ENCODE measurements at places on chromosomes 6 and 20. TPM values are rescaled to one million over a fixed set of nuclear protein-coding genes. Genes with fewer than 3 reads are reported as not detected.

Gene ID4
- total RNA-seq = 2.8 TPM

Gene PPP1R3G
- 1.8 TPM for total RNA-seq

Gene PROCR
- total RNA-seq = 61.3 TPM

Gene SIRPA
- total RNA-seq = 6.8 TPM

Gene ZBP1
- total RNA-seq = not detected

Gene HLA-DQB1
- not detected for total RNA-seq

Gene LST1
- not detected for total RNA-seq

Gene F13A1
- 0.13 TPM for total RNA-seq

- DNase-seq = no peak
Observed at GRCh38 chr6:42255050-42255449, 37.4 kb upstream of the MRPS10 start.

GRCh38 chr6:117573006-117573680, 29.2 kb downstream of the GOPC start:
- DNase-seq = peak; percentile 73

DNA sequence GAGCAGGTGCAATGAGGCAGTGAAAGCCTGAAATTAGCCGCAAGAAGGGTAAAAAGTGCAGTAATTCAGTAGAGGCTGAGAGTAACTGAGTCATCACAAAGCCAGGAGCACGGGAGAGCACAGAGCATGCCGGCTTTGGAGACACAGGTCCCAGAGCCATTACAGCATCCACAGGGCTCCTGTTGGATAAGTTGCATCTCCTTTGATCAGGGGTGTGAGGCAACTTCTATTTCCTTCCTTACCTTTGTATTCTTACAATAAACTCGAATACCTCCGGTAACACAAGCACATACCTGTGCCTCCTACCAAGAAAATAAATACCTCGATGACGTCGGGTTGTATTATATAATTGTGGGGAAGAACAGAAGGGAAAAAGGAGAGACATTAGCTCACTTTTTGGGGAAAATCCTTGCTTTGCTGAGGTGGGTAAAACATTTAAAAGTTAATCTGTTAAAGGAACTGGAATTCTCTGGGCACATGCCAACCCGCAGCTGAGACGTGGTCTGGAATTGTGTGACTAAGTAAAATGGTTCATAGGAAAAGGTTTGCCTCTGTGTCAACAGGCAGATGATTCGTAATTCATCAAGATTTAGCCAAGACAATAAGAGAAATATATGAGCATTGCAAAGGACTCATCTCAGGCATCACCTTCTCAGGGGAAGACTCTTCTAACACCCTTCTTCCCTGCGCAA, 360.7 kb upstream of the ZFP64 start:
- peak; percentile 88 for DNase-seq

DNA sequence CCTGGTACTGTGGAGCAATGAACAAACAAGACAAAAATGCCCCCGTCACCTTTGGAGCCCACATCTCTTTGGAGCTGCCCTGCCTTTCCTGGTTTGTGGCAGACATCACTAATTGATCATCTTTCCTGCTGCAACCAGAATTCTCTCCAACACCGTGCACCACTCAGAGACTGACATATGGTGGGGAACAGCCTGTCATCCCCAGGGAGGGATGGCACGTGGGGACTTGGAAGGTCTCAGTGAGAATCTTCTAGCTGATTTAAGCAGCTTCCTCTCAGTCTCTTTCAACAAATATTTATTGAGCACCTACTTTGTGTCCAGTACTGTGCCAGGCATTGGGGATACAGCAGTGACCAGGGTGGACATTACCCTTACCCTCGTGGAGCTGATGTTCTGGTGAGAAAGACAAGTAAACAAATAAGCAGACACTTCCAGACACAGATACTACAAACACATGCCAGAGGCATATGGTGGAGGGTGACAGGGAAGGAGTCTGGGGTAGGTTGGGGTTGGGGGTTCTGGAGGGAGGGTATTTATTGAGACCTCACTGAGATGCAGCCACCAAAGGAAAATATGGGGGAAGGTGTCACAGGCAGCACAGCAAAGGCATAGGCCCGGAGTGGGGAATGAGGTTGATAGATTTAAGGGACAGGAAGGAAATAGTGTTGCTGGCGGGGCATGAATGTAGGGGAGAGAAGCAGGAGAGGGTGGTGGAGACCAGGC, 82.3 kb downstream of the CEBPB start:
- no peak for DNase-seq

DNA sequence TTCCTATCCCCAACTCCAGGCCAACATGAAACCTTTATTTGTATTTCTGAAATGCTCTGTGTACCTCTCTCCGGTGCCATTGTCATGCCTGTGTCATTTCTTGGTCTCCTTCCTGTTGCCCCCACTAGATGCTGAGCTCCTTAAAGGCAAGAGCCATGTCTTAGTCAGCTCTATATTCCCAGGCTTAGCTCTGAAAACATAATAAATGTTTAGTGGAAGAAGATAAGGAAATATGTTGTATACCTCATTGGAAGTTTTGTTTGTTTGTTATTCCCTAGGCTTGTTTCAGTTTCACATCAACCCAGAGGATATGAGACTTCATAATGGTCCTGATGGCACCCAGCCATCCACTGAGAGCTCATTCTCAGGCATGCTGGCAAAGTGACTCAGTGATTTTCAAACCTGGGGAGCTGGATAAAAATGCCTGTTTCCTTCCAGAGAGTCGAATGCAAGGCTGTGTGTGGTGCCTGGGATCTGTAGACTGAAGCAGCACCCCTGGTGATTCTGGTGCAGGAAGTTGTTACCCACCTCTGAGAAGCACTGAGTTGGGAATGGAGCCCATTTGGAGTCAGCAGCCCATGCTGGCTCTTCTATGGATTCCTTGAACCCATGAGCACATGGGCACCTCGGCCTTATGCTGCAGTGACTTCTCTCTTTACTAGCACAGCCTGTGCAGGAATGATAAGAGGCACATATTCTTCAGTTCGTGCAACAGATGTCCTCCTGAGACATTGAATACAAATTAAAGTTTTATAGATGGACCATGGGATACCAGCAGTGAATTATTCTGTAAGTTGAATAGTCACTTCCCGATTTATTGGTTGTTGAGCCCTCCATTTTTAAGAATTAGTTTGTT, 205.2 kb downstream of the FARS2 start:
- peak; percentile 34 for DNase-seq

GRCh38 chr20:48750376-48750775, 77.4 kb downstream of the PREX1 start:
- DNase-seq = no peak

DNA sequence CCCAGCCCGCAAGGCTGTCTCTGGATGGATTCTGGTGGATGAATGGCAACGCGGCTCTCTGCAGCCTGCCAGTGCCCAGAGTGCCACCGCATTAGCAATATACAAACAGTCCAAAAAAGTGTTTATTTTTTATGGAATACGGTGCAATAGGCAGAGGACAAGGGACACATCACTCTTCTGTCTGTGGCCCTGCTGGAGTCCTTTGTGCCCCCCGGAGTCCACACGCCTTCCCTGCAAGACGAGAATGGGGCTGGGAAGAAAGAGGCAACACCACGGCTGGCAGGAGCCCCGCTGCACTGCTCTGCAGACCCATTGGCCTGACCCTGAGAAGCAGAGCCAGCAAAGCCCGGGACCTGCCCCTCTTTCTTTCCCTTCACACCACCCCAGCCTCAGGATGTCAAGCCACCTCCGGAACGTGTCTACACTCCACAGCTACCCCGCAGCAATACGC, 196.3 kb downstream of the SYNDIG1 start:
- no peak for DNase-seq

GRCh38 chr20:12053353-12053752, 135.7 kb downstream of the BTBD3 start:
- peak; percentile 74 for DNase-seq

DNA sequence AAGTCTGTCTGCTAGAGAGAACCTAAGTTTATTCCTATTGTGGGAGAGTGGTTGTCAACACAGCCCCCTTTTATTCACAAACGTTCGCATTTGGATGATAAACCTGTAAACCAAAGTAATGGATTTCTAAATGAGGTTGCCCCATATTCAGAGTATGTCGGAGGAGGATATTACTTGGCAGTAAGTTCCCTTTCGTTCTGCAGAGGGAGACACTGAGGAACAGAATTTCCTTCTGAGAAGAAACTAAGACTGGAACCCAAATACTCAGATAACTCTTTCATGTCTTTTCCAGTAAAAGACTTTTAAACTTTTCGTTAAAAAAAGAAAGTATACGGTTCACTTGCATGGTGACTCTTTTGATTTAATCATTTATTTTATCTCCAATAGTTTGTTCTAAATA, 754.6 kb upstream of the MMS22L start:
- no peak for DNase-seq

DNA sequence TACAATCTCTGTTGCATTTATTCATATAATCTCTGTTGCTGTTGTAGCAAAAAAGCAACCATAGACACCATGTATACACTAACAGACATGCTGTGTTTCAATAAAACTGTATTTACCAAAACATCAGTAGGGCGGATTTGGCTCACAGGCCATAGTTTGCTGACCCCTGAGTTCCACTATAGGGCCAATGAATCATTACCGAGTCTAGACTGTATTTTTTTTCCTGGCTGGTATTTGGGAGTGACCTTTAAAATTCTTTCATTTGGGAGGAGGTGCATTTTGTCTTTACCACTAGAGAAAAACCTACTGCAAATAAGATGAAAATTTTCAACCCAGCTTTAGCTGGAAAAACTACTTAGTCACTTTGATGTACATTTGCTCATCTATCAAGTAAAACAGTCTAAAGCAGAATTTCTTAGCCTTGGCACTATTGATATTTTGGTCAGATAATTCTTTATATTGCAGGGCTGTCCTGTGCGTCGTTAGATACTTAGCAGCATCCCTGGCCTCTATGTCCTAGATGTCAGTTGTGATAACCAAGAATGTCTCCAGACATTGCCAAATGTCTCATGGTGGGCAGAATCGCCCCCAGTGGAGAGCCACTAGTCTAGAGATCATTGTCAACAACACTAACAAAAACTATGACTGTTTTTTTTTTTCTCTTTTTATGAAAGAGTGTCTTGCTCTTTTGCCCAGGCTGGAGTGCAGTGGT, 39.5 kb downstream of the DCBLD1 start:
- no peak for DNase-seq

- peak; percentile 99 for DNase-seq
Observed at GRCh38 chr6:80454197-80454596, 347.7 kb downstream of the BCKDHB start.

- no peak for DNase-seq
Observed at GRCh38 chr20:17657898-17658647, 24.0 kb downstream of the RRBP1 start.

GRCh38 chr20:5893052-5893451, 57.3 kb downstream of the TRMT6 start:
- DNase-seq = no peak

DNA sequence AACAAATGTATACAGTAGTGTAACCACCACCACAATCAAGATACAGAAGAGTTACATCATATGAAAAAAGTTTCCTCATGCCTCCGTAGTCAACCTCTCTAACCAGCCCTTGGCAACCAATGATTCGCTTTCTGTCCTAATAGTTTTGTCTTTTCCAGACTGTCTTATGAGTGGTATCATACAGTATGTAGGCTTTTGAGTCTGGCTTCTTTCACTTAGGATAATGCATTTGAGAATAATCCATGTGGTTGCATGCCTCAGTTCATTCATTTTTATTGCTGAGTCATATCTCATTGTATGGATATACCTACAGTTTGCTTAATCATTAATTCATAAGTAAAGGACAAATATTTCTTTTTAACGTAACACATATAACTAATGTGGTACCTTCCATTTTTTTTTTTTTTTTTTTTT, 86.4 kb upstream of the RIPOR2 start:
- peak; percentile 82 for DNase-seq

DNA sequence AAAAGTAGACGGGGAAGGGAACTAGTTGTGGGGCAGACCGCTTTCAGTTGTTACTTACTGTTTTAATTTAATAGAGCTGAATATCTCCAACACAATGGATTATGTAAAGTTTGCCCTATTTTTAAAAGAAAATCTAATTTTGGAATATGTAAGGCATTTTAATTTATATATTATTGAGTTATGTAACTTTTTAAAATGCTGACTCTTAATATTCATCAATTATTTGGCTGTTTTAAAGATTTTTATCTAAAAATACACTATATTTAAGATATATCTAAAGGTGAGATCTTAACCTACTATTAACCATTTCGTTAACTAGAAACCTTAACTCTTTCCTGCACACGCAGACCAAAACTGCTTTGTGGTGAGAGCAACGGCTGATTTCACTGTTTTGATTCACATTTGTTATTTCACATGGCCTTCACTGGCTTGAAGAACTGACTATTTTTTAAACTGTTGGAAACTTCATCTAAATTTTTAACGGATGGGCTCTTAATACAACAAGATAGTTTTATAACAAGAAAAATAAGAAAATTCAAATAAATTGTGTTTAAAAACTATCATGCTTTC, 87.9 kb downstream of the HUS1B start:
- no peak for DNase-seq

GRCh38 chr20:41717483-41717882, 99.3 kb upstream of the CHD6 start:
- no peak for DNase-seq

- DNase-seq = no peak
Observed at GRCh38 chr6:13413900-13414555, 73.4 kb downstream of the GFOD1 start.

DNA sequence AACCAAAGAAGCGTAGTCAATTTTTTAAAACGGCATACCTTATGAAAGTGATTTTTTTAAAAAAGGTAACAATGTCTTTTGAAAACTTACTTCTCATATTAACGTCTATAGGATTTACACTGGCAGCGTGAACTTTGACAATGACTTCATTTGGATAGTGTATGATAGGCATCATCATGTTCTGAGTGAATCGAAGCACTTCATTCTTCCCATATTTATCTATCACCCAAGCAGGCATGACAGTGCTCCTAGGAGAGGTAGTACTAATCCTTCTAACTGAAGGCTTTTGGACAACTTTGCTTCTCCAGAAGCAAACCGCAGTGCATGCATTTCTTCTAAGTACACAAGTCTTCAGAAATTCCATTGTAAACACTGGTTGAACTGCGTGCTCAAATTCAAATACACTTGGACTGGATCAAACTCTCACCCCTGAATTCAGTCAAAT, 618 bp downstream of the RTN4IP1 start:
- peak; percentile 16 for DNase-seq

DNA sequence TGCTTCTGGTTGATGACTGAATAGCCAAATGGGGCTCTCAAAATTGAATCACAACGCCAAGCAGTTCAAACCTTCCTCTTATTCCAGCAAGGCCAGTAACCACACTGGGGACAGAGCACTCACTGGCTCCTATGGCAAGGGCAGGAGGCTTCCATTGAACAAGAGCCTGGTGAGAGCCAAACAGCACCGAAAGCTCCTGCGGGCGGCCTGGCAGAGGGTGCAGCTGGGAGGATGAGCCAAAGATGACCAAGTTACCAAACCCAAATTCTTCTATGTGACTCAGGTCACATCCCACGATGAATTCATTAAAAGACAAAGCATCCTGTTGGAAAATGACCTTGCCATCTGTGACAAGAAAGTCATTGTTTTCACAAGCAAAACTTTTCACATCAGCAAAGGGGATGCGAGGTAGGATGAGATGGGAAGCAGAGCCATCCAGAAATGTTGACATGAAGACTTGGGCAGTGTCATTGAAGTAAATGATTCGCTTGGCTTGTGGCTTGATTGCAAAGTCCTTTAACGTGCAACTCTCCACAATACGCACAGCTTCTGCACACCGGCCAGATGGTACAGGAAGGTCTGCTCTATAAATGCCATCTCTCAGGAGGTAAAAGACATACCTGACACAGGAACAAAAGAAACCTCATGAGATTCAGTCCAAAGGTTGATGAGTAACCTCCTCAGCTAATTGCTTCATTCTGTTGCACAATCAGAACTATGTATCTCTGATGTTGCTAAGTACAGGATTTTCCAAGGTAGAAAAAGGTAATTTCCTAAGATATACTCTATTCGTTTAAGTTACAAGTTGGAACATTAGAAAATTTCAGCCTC, 36.3 kb downstream of the ROS1 start:
- peak; percentile 93 for DNase-seq

GRCh38 chr6:72287801-72288200, 334.1 kb upstream of the KCNQ5 start:
- no peak for DNase-seq

Data from bronchial epithelial cell (primary cell).